Hair follicle dermal papilla cell (primary cell): ENCODE measurements at places on chromosomes 4 and X. TPM values are rescaled to one million over a fixed set of nuclear protein-coding genes. Genes with fewer than 3 reads are reported as not detected.

Gene SPANXN4
- total RNA-seq = not detected in 2 replicates

Gene FGF16
- total RNA-seq = not detected in 2 replicates

Gene GPR143
- total RNA-seq = not detected in 2 replicates

Gene ARL9
- 0.32 TPM in 1 of 2 replicates, not detected in the other for total RNA-seq

Gene FAM47C
- total RNA-seq = not detected in 2 replicates

Gene FGF13
- total RNA-seq = 1.9 and 2.3 TPM in 2 replicates

Gene NPY5R
- total RNA-seq = not detected in 2 replicates

Gene SULT1B1
- under 0.01 and 0.12 TPM in 2 replicates for total RNA-seq

Gene SGCB
- total RNA-seq = 37.5 and 38.7 TPM in 2 replicates

Gene HS3ST1
- 0.12 and 0.16 TPM in 2 replicates for total RNA-seq

Gene PHOX2B
- not detected in 2 replicates for total RNA-seq
